SHP77 (cell line): ENCODE measurements at places on chromosomes 5 and 9.

DNA sequence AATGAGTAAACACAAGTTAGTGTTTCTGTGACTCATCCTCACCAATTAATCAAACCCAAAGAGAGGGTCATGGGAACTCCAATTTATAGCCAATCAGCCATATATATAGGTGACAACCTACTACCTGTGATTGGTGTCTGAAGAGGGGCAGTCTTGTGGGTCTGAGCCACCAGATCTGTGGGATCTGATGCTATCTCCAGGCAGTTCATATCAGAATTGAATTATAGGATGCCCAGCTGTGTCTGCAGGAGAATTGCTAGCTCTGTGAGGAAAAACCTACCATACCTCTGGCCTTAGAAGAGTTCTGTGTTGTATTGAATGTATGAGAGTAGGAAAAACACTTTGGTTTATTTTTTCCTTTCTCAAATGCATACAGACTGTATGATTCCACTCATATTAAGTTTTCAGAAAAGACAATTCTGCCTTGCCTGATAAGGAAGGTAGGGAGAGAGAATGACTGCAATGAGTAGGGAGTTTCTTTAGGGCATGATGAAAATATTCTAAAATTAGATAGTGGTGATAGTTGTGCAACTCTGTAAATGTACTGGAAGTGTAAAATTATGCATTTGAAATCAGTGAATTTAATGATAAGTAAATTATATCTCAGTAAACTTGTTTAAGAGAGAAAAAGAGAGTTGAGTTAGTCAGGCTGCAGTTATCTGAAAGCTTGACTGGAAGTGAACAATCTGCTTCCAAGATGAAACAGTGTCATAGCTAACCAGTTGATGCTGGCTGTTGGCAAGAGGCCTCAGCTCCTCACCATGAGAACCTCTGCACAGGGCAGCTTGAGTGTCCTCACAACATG is 274.9 kb downstream of the AUH start:
- DNase-seq: no peak

DNA sequence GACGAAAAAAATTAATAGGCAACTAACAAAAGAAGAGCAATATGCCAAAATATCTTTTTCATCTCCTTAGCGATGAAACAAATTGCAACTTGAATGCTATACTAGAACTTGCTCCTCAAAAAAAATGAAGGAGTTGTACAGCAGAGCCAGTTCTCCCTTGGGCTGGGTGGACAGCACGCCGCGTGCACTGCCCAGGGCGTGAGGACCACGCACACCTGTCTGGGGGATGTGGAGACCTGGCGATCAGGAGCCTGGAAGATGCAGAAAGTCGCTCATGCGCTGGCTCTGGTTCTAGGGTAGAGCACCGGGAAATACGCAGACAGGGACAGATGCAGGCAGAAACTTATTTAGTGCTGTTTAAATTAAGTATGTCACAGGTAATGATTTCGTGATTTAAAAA is 342.0 kb upstream of the IRX4 start:
- no peak for DNase-seq

DNA sequence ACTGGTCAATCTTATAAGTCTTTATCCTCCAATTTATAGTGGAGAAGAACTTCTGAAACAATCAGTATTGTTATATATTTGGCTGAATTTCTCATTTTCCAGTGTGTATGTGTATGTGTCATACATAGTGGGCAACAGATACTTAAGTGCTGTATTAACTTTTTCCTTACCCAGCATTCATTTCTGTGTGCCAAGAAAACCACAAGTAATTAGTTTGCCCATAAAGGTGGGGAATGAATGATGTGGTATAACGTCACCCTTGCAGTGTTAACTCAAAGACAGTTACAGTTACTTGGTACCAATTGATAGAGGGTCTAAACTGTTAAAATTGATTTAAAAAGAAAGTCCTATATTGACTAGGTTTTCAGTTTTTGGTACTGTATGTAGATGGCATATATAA is 2.0 kb downstream of the OGN start:
- no peak for DNase-seq

GRCh38 chr5:72539038-72539437 is 31.8 kb upstream of the ZNF366 start:
- no peak for DNase-seq
